ENCODE measurements at places on chromosomes 3 and 15.

DNA sequence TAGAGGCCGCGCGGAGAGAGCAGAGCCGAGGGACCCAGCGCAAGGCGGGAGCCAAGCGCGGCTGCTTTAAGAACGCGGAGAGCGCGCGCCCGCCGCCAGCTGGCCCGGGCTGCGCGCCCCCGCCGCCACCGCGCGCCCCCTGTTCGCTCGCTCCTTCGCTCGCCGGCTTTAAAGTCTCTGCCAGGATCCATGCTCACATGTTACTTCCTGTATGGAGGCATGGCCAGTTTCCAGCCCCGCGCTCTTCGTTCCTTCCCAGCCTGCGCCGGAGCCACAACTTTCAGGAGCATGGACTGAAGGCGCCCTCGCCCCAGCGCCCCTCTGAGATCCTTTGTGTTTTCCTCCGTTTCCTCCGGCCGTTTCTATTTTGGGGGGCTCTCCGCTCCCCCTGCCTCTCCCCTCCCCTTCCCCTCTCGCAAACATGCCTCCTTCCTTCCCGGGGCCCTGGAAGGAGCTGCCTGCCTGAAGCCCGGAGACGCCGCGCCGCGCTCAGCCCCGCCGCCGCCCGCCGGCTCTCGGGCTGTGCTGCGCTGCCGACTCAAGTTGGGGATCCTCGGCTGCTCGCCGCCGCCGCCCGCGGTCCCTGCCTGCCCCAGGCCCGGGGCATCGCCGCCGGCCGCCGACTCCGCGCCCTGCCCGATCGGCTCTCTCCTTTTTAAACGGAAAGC, at the start of gene PTPRG:
Gene PTPRG, plus strand, starts transcription at position 198 of the 668 bp plus-strand sequence. CDS start 717 bp downstream, outside the sequence.
- DNase-seq, result no peak

DNA sequence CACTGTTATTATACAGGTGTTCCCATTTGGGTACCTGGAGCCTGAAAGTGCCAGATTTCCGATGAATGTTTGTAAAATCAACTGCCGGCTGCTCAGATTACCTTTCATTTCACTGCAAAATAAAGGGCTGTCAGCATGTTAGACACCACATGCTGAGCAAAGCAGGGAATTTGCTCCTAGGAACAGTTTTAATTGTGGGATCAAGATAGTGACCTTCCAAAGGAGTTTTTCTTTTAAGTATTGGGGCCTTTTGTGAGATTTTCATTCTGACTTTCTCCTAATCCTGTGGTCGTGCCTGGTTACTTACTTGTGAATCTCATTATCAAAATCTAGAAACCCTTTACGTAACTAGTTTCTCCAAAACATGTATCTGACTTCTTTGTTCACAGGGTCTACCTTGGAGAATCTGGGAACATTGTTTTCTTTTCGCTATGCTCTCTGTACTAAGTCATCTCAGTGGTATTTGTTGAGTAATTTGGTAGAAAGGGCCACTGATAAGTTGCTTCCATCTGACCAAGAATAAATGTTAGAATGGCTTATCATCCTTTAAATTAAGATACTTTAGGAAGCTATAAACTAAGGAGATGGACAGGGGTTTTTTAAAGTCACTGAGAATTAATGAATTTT, 40.8 kb upstream of the LRTM1 start:
- DNase-seq, result no peak

DNA sequence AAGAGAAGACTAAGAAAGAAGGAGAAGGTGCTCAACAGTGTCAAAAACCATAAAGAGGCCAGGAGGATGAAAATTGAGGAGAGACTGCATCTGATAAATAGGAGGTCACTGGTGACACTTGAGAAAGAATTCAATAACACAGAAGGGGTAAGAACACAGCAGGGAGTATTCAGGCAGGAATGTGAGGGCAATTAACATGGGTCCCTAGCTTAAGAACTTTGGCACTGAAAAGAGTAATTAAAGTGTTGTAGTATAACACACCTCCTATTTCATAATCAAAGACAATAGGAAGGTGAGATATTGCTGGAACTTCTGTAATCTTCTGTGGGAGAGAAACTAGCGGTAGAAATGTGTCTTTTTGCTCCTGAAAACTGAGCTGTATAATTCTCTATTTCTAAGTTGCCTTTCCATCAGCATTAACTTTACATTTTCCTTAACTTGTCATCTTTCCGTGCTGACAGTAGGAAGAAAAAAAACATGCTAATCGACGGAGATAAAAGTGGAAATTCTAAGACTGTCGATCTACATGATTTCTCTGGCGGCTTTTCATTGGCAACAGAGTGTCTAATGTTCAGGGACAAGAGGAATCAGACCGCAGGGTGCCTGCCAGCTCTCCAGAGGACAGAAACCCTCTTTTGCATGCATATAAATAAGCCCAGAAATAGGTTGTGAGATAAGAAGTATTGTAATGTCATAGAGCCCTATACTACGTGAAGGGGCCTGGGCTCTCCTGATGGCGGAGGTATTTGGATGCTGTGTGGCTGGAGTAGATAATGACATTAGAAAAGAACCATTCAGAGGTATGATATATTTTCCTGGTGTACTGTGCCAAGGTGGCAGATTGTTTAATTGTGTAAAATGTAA, 147.9 kb upstream of the GAP43 start:
- no peak for DNase-seq

DNA sequence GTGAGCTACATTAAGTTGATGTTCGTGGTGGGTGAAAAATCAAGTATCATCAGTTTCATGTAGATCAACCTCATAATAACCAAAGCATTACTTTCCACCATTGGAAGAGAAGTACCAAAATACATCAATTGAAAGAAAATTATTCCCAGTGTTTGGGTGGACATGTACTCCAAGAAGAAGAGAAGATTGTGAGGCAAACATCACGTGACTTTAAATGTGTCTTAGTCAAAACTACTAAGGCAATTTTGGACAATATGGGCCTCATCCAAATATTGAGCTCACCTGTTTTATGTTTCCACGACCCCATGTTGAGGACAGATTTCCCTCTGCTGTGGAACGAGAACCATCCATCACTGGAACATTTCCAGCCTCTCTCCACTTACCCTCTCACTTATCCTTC, 303.0 kb upstream of the LMCD1 start:
- DNase-seq, result no peak

DNA sequence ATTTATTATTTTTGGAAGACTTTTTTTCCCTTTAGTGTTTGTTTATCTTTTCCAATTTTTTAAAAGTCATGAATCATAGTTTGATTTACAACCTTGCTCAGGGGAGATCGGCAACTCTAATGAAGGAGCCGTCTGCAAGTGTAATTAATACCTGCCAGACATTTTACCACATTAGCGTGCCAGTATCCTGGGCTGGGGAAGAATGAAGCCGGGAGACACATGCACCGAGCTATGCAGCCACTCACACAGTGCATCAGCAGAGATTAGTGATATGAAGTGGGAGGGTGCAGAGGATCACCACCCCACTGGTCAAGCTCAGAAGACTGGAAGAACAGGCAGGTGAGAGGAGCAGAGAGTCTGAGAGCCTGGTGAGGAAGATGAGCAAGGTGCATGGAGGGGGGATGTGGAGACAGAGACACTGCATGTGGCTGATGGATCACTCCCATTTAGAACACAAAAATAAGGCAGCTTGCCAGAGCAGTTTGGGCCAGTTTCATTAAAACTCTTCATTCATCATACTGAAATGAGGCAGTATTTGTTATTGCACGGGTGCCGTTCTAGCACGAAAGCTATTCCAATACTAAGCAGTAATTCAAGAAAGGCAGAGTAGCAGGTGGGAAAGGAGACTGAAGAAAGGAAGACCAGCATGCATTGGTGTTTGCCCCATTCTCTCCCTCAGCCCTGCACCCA, 821.6 kb downstream of the TUSC7 start:
- no peak for DNase-seq

DNA sequence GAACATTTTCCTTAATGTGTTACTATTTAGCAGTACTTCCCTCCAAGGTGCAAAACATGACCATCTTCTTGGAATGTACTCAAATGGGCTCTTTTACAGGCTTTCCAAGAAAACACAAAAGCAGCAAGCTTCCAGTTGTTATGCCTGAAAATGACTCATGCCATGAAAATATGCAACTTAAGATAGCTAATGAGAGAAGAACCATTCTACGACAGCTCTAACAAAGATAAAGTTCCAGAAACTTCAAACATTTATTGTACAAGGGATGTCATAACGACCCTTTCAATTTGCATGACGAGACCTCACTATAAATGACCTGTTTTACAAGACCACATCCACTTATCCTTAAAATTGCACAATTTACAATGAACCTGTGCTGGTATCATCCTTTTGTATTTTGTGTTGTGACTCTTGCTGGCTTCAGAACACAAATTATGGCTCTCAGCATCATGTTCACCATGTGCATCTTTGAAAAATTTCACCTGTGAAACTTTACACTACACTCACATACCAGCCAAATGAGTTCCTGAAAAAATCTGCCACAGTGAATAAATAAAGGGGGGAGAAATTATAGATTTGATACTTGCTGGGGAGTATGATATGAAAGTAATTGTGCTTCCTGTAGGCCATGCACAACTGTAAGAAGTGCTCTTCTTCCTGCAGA, 433.7 kb downstream of the MAGI1 start:
- no peak for DNase-seq

- no peak for DNase-seq
Measured at GRCh38 chr3:27673701-27674100, 48.4 kb downstream of the EOMES start.

- no peak for DNase-seq
Measured at GRCh38 chr3:84980011-84980410, 21.2 kb downstream of the CADM2 start.

DNA sequence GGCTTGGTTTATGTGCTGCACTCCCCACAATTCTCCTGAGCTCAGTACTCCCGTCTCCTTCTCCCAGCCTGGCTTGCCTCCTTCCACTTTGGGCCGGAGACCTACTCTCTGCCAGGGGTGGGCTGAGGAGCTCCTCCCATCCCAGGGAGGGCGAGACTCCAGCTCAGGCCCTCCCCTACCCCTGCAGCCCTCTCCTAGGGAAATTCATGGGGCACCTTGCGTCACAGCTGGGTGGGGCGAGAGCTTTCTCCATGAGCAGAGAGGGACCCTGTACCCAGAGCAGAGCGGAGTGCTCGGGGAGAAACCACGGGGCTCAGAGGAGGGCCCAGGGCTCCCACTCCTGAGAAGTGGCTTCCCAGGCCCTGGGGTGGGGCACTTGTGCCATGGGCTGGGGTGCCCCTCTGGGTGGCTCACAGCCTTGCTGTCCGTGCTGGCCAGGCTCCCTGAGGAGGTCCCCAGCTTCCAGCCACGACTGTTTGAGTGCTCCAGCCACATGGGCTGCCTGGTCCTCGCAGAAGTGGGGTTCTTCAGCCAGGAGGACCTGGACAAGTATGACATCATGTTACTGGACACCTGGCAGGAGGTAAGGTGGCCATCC, 13.3 kb downstream of the VILL start:
- no peak for DNase-seq

DNA sequence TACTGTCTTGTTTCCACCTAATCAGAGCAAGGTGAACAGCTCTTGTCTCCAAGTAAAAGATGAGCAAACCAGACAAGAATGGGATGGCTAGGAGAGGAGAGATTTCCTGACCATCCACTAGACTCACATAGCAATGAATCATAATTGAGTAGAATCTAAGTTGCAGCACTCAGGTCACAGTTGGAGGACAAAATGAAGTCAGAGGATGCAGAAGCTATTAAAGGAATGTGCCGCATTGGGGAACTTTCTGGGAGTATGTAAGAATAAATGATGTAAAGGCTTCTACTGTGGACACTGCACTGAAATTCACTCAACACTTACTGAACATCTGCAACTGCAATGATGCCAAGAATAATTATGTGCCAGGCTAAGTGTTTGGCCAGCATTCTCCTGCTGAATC, 217.4 kb upstream of the WNT5A start:
- DNase-seq, result no peak

DNA sequence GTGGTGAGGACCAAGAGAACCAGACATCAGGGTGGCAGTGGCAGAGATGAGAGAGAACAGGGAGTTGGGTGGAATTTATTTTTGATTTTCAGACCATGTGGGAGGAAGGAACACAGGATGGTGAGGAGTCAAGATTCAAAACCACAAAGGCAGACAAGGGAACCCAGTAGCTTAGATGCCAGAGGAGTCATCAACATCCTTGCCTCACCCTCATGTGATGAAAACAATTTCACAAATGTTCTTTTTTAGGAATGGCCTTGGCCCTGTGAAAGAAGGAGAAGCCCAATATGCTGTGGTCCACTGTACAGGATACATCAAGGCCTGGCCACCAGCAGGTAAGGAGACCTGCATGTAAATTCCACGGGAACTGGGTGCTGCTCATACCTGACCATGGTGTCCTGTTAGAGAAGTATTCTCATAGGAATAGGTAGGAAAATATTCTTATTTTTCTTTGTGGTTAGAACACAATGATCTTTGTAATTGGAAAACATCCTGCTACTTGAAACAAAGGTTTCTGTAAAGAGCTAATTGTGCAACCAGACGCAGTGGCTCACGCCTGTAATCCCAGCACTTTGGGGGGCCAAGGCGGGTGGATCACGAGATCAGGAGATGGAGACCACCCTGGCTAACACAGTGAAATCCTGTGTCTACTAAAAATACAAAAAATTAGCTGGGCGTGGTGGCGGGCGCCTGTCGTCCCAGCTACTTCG, 110.0 kb downstream of the ARNT2 start:
- DNase-seq, result no peak

DNA sequence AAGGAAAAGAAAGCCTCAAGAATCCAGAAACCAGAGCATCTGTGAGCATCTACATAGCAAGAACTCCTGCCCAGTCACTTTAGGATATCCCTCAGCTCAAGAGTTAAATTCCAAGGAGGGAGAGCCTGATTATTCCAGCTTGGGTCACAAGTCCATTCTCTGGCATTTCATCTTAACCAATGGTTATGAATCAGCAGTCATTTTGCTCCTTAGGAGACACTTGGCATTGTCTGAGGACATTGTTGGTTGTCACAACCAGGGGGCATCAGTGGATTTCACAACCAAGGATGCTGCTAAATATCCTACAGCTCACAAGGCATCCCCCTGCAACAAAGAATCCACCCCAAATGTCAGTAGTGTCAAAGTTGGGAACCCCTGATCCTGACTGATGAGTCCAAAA, 51.0 kb upstream of the LMCD1 start:
- DNase-seq, result no peak

DNA sequence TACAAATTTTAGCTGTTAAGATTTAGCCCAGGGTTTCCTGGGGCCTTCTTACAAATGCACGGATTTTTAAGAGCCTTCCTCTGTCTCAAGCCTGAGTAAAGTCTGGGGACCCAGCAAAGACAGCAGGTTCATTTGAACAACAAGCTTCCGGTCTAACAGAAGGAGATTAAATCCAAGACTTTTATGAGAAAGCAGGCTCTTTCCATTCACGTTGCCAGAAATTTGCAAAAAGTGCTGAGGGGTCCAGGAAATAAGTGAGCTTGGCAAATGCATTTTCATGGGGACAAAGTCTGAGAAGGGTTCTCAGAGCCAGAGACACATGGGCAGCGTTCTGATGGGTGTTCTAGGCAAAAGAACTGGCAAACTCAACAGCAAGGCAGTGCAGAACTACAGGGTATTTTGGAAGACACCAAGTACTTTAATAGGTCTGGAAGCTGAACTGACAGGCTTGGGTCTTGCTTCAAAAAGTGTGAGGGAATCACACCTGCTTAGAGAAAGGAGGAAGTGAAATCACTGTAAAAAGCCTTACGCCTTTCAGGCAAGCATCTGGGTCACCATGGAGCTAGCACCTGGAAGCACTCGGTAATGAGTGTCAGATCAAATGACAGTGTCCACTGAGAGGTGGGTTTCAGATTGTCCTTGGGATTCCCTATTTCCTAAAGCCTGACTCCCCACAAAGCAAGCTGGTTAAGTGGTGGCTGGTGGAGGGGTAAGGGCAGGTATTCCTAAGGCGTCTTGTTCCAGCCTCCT, 115.8 kb upstream of the ARHGEF3 start:
- DNase-seq, result no peak
